NCI-H1092 (cell line): ENCODE measurements at places on chromosomes 12 and 14.

DNA sequence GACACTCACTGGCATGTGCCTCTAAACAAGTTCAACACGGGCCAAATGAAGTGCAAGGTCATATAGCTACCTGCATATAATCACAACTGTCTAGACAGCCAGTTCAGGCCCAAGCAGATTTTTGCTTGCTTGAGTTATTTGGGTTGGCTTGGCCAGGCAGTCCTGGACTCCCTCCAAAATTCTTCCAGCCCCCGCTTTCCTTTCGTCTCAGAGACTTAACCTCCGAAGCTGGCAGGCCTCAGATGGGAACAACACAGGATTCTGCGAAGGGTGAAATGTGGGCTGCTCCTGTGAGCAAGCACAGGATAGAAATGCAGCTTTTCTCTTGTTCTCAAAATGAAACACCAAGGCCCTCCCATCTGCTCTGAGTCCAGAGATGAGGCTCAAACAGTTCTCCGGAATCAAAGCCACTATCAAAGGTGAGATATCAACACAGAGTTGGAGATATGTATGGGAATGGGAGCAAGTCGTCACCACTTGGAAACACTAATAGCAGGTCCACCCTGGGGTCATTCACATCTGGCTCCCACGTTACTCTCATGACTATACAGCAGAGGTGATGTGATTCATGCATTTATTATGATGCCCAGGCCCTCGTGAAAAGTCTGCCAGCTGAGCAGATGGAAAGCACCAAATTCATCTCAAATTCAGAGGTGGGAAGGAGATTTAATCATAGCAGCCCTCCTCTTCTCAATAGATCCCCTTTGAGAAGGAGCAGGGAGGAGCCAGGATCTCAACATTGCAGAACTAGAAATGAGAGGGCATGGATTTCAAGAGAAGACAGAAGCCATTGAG, 389.8 kb downstream of the NUAK1 start:
- no peak for DNase-seq

- DNase-seq = no peak
These were observed 1.1 kb downstream of the INHBE start for GRCh38 chr12:57456145-57456700.

GRCh38 chr12:122303068-122303467, 36.8 kb upstream of the VPS33A start:
- DNase-seq = no peak

DNA sequence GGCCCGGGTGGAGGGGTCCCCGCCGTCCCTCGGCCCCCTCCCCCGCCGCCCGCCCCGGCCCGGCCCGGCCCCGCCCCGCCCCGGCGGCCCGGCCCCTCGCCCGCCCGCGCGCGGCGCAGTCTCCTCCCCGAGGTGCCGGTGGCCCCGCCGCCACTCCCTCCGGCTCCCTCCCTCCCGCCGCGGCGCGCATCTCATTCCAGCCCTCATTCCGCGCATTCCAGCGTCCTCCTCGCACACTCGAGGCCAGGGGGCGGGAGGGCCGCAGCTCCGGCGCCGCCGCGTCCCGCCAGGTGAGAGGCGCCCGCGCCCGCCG, at the start of gene TEAD4:
TEAD4 (plus strand) TSS at position 206 of the 313 bp plus-strand sequence.
- no peak for DNase-seq

- no peak for DNase-seq
These were observed 39.4 kb upstream of the PPP2R5C start for GRCh38 chr14:101721951-101722661.

DNA sequence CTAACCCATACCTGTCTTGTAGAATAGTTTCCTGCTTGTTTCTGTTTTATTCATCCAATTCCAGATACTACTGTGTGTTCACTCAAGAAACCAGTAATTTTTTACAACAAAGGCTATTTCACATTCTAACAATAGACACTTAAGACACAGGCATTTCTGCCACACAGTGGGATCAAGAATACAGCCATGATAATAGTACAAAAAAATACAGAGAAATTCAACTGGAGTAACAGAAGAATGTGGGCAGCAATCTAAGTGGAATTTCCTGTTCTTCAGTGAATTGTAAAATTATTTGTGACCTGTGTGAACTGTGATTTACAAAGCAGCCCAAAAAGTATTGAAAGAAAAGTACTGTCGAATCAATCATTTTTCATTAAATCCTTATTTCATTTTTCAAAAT, 282.9 kb downstream of the CCER1 start:
- DNase-seq = no peak

DNA sequence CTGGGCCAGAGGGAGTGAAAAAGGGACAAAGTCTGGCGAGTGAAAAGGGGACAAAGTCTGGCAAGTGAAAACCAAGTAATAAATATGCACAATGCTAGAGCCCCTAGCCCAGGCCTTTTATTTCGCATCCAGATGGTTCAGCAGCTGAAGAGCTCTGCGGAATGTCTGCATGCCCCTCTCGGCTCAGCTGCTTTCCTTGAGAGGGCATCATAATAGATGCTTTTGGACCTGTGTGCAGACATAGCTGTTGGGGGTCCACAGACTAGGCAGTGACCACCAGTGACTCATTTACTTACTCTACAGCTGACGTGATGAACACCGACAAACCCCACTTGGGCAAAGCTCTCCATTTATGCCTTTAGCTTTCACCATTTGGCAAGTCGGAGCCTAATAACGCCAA, 4.3 kb downstream of the NIN start:
- no peak for DNase-seq

GRCh38 chr14:24960816-24961215, 89.1 kb downstream of the STXBP6 start:
- no peak for DNase-seq

GRCh38 chr12:104586351-104586919, 129.7 kb downstream of the CHST11 start:
- no peak for DNase-seq

DNA sequence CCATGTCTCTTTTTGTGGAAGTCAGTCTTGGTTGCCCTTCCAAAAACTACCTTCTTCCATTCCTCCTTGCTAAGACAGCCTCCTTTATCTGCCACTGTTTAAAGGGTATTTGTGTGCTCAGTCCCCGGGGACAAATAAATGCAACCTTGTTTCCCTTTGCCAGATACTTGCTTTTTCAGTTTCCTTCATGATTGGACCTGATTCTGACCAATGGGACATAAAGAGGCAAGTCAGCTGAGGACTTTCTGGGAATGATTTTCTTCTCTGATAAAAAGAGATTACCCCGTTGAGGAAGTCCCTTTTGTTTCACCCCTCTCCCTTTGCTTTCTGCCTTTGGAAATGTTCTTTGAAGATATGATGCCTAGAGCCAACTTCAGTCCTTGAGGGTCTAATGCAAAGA, 7.4 kb upstream of the TUBA1B start:
- DNase-seq = no peak

GRCh38 chr12:119748497-119748896, 80.6 kb downstream of the PRKAB1 start:
- DNase-seq = no peak

GRCh38 chr14:103830511-103831270, 16.7 kb downstream of the PPP1R13B start:
- DNase-seq = no peak

DNA sequence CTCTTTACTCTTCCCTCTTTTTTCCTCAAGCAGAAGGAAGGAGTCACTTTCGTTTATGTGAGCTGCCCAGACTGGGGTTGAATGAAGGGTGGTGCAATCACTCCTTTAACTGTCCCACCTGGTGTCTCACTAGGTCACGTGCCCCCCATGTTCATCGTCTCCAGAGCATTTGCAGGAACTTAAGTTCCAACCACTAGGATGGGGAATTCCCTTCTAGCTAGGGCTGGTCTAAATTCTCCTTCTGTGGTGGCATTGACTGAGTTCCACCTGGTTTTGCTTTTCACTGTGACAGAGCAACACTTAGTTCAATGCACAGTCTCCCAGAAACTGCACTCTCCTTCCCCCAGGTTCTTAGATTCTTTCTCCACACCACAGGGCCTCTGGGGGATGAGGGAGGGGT, 9.5 kb downstream of the FANCM start:
- DNase-seq = no peak

- no peak for DNase-seq
These were observed 103.4 kb upstream of the RBM19 start for GRCh38 chr12:114069507-114069906.

DNA sequence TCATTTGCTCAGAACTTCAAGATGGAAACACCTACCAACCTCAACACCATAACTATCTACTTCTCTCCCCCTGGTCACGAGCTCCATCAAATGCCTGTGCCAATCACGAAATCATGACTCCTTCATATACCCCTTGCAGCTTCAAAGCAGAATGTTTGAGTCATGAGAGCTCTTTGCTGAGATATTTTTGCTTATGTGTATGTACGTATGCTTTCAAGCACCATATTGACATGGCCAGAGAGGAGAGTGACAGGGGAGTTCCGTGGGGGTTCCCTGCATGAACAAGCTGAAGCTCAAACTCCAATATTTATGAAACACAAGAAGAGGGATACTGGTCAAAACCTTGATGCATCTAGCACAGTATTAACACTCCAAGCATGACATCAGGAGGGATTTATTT, 374.4 kb downstream of the DPF3 start:
- no peak for DNase-seq

DNA sequence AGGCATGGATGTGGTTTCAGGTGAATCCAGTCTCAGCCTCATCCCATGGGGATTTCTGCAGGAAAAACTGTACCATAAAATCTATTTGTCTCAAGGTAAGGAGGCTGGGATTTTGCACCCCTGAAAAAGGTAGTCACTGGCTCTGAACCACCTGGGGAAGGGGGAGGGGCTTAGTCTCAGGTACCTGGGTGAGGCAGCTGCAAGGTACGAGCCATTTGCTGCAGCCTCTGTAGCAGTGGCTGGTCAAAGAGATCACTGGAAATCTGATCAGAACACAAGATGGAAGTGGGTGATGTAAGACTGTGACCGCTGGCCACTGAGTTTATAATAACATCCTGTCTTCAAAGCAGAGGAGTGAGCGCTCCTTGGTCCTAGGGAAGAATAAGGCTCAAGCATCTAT, 209.9 kb upstream of the NOS1 start:
- DNase-seq = no peak

GRCh38 chr12:69739287-69740191, 879 bp downstream of the RAB3IP start:
- no peak for DNase-seq

- no peak for DNase-seq
These were observed 46.6 kb upstream of the PLEKHG6 start for GRCh38 chr12:6263931-6264330.

GRCh38 chr12:65925626-65926025, 101.3 kb downstream of the HMGA2 start:
- no peak for DNase-seq

- DNase-seq = no peak
These were observed 33.5 kb downstream of the SLC6A12 start for GRCh38 chr12:180445-180844.

DNA sequence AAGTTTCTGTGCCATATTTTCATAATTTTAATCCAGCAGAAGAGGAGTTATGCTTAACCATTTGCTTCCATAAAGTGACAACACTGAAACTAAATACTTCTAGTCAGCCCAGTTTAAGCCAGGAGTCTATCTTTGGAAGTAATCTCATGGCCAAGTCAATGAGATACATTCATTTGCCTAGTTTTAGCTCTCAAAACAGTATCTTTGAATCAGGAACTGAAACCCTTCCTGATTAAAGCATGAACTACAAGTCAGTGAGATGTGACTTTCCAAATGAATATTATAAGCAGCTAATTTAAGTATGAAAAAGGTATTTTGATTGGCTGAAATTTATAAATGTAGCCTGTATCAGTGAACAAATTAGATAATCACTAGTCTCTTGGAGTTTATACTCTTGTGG, 491.5 kb downstream of the SLC6A15 start:
- DNase-seq = no peak

DNA sequence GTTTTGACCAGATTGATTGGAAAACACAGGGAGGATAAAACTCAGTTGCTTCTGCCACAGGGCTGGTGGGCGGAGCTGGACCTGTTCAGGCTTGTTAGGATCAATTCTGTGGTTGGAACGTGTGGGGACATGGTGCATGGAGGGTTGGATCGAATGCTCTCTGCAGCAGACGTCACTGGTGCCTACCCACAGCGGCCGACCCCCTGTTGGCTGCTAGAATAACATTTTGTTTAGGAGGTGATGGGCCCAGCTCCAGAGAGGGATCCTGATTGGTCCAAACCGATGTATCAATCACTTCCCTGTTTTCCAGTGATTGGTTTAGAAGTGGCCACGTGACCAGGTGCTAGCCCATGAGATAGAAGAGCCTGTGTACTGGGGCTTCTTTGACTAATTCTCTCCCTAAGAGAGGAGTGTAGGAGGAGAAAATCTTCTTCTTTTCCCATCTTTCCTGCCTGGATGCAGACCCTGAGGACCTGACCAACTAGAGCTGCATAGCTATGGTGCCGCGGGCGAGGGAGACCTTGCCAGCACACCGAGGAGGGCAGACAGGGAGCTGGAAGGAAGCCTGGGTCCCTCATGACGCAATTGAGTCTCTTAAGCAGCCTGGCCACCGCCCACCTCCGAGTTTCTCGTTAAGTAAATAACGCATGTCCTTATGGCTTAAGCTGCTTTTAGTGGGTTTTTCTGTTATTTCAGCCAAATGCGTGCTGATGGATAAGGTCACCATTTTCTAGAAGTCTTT, 163.5 kb downstream of the AACS start:
- DNase-seq = no peak

- DNase-seq = no peak
These were observed 68.7 kb upstream of the MAP1LC3B2 start for GRCh38 chr12:116490471-116490870.

DNA sequence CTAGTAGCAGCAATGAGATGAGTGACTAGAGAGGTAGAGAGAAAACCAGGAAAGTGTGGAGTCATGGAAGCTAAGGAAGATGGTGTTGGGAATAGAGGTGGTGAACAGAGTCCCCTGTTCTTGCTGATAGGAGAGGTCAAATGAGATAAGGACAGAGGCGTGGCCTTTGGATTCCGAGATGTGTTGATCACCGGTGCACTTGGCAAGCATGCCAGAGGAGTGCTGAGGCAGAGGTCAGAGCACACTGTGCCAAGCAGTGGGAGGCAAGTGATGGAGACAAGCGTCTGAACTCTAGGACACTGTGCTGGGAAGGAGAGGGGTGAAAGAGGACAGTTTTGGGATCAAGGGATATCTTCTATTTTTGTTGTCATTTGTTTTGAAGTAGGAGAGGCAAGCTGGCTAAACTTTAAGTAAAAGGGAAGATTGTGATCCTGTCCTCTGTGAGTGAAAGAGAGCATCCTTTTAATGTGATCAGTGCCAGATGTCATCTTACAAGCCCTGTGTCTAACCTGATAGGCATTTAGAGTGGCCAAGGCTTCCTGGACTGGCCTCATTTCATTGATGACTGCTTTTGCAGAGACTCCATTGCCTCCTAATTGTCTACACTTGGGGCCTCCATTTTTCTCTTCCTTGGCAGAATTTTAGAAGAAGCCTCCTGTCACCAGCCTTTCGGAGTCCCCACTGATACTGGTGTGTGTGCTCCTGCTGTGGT, 336.4 kb downstream of the CACNA1C start:
- no peak for DNase-seq

- DNase-seq = no peak
These were observed 7.6 kb downstream of the NYNRIN start for GRCh38 chr14:24406416-24406815.
